M059J (cell line): ENCODE measurements at places on chromosomes 12 and 14.

DNA sequence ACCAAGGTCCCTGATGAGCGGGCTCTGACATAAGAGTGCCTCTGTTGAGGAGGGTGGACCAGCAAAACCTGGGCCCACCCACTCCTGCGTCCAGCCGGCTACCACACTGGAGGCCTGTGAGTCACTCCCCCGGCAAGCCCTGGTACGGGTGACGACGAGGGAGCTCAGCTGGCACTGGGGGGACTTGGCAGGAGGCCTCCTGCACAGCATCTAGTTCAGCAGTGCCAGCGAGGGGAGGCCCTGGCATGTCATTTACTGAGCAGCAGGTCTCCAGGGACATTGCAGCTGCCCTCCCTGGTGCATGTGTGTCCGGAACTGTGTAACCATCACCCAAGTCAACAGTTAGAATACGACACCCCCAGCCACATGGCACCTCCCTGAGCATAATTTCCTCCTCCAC, 24.4 kb downstream of the CD9 start:
- peak; percentile 74 for DNase-seq

GRCh38 chr12:89163918-89164317, 188.4 kb downstream of the DUSP6 start:
- DNase-seq = no peak

DNA sequence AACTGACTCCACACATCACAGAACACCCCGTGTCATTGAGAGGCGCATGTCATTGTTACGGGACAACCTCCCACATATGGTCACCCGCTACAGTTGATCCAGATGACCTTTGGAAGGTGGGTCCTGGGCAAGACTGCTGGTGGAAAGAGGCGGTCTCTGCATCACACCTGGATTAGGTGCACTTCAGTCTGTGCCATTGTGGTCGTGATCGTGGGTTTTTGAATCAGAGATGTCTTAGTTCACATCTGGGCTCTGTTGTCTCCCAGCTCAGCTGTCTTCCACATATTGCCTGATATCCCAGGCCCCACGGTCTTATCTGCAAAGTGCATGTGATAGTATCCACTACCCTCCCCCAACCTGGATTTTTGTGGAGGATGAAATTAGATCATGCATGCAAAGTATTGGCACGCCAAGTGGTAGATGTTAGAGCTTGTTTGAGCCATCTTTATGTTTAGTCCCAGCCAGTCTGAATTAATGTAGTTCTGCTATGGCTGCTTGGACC, 208.7 kb upstream of the FOXN3 start:
- DNase-seq = no peak

DNA sequence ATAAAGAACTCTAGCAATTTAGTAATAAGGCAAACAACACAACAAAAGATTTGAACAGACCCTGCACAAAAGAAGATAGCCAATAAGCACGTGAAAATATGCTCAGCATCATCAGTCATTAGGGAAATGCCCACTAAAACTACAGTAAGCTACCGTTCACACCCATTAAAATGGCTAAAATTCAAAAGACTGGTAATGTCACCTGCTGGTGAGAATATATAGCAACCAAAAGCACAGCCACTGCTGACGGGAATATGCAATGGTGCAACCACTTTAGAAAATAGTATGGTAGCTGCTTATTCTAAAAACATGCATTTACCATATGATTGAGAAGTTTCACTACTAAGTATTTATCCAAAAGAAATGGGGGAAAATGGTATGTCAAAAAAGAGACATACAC, 74.9 kb downstream of the DPF3 start:
- no peak for DNase-seq

- no peak for DNase-seq
These were observed 71.4 kb upstream of the HIF1A start for GRCh38 chr14:61623927-61624326.

DNA sequence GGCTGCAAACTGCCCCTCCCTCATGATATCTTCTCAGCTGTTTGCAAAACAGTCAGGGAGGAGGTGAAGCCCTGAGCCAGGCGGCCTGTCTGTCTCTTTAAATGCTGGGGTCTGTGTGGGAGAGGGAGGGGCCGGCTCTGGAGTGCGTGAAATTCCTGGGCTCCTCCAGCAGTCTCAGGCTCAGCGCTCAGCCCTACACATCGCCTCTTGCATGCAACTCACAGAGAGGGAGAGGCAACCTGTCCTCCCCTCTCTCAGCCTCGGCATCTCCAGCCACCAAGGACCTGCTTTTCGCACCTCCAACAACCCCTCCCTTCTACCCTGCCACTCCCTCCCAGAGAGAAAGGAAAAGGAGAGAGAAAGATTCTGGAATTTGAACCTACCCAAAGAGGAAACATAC, at the start of gene NRXN3:
TSS of gene NRXN3 (plus strand) at position 171 of the 400 bp plus-strand sequence. CDS start 72,721 bp downstream, outside the sequence.
- no peak for DNase-seq

GRCh38 chr12:106174876-106175275, 36.1 kb upstream of the NUAK1 start:
- DNase-seq = no peak

- DNase-seq = no peak
These were observed 45.4 kb downstream of the E2F7 start for GRCh38 chr12:77019920-77020319.

- DNase-seq = no peak
These were observed 1.7 kb downstream of the ATF7 start for GRCh38 chr12:53624458-53624857.

DNA sequence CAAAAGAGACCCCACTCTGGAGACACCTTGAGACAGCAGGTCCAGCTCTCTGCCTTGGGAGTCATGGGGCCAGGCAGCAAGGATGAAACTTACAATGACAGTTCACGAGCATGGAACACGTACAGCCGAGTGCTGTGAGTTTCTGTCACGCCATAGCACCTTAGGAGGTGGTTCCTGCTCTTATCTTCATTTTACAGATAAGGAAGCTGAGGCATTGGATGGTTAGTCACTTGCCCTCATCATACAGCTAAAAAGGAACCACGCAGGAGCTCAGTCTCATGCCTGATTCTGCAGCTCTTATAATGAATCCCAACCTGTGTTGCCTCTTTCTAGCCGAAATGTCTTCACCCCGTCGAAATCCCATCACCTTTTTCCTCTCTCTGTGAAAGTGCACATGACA, 39.9 kb downstream of the C14orf132 start:
- DNase-seq = no peak

DNA sequence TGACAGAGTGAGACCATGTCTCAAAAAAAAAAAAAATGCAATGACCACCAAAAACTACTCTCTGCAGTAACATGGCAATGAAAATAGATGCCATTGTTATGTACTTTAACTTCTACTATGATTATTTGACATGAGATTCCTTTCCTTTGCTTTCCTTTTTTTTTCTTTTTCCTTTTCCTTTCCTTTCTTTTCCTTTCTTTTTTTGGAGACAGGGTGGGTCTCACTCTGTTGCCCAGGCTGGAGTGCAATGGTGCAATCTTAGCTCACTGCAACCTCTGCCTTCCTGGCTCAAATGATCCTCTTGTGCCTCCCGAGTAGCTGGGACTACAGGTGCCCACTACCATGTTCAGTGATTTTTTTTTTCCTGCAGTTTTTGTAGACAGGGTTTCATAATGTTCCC, 24.9 kb upstream of the ETFBKMT start:
- no peak for DNase-seq

DNA sequence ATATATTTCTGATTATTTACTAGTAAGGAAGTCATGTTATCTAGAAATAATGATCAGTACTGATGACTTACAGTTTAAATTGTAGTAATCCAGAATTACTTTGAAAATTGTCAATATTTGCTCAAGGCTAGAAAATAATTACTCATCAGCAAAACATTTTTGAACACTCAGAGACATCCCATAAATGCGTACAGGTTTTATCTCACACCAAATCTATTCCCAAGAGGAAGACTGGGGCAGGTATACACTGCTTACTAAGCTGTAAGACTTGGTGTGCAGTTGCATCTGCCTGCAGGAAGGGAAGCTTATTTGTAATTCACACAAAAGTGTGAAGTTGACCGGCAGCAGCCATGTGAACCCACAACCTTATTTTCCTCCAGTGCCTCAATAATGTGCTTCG, 146.4 kb downstream of the CCER1 start:
- no peak for DNase-seq

DNA sequence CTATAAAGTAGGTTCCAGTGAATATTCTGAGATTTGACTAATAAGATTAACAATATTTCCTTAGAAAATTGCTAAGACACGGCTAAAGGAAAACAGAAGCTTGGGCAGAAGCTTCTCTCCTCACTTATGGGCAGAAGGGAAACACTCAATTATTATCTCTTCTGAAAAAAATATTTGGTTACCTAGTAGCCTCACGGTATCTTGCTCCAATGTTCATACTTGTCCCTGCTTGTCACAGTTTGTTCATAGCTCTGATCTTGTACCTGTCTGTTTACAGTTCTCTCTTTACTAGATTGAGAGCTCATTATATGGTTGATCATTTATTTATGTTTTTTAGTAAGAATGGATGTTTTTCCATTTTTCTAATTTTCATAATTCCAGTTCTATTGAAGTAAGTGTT, 458.0 kb upstream of the ATP2B1 start:
- no peak for DNase-seq

DNA sequence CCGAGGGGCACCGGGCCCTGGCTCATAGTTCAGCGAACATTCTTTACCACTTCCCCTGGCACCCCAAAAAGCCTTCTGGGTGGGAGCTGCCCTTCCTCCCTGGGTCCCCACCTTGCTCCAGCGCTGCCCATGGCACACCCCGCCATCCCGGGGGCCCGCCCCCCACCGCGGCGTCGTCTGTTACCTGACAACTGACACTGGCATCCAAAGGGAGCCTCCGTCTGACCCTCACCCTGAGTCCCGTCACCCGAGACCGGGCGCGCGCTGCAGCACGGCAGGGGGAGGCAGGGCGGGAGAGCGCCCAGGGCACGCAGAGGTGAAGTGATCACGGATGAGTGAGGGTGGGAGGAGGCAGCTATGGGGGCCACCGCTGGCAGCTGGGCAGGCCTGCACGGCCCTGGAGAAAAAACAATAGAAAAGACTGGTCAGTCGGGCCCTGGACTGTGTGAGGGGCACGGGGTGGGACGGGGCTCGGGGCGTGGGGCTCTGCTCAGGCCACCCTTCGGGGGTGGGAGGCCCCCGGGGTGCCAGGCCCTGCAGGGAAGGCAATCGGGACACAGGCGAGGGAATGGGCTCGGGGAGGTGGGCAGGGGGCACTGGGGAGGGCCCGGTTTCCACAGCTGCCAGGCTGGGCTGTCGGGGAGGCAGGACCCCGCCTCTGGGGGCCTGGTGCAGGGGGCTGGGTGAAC, 40.7 kb downstream of the BCL11B start:
- no peak for DNase-seq

- DNase-seq = peak; percentile 25
These were observed 159.4 kb upstream of the TMTC2 start for GRCh38 chr12:82527165-82527780.

DNA sequence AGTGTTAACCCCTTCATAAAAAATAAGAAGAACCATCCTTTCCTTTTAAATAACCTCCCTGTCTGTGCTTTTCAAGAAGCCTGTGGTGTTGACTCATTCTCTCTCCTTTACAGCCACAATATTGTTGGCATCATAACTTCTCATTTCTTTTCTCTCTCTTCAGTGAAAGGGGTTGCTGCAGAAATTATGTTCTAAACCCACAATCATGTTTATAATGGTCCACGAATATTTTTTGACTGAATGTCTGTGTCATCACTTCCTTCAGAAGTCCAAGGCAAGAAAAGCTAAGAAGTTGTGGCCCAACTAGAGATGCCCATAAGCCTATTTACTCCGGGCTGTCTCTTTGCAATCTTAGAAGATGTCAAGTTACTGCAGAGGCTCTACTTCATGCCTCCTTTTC, 488.3 kb downstream of the APAF1 start:
- peak; percentile 3 for DNase-seq

DNA sequence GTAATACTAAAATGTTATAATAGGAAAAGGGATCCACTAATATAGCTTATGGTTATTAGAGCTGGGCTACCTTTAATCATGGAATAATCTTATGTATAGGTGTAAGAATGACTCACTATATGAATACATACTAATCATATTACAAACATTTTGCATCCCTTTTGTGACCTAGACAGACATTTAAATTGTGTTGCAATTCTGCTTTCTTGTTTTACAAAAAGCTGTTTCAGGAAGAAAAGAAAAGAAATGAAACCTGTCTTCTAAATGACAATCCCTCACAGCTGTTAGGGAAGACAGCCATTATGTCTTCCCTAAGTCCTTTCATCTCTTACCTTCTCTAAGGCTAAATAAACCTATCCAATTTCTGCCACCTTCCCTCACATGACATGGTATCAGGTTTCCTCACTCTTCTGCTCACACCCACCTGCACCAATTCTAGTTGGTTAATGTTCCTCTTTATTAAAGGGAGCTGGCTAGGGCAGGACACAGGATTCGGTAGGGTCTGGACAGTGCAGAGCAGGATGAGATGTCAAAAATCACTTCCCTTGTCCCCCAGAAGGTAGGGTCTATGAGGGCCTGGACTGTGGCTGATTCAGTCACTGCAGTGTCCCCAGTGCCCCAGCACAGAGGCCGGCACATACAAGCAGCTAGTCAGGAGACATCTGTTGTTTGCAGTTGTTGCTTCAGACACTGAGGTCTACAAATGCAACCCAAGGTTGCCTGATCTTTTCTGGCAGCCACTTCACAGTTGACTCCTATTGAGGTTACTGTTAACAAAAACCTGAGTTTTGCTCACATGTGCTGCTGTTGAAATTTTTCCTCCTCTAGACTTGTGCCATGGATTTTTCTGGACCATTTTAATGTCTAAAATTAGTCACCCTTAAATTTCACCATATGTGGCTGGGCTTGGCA, 3.7 kb downstream of the DHRS7 start:
- DNase-seq = no peak

GRCh38 chr14:99672506-99673304, 11.4 kb upstream of the CYP46A1 start:
- no peak for DNase-seq

GRCh38 chr12:106171117-106171750, 32.5 kb upstream of the NUAK1 start:
- DNase-seq = no peak

DNA sequence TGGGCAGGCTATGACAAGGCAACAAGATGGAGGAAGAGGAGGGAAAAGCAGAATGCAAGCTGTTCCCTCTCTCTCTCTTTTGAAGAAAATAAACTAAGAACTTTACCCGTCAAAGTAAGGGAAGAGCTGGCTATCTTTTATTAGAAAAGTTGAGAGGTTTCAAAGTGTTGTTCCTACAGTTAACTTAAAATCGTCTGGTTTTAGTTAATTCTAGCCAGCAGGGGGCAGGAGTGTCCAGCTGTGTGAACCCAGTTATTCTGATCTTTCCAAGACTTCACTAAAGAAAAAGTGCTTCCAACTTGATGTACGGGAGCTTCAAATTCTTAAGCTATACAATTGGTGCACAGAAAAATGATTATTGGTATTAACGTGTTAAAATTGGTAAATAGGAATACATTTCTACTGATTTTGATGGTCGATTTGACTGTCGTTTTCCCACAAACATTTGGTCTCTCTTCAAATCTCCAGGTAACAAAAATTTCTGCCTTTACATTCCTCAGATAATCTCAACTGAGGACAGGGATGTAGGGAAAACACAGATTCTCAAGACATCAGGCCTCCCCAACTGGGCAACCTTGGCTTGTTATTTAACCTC, 28.4 kb upstream of the MON2 start:
- peak; percentile 55 for DNase-seq

DNA sequence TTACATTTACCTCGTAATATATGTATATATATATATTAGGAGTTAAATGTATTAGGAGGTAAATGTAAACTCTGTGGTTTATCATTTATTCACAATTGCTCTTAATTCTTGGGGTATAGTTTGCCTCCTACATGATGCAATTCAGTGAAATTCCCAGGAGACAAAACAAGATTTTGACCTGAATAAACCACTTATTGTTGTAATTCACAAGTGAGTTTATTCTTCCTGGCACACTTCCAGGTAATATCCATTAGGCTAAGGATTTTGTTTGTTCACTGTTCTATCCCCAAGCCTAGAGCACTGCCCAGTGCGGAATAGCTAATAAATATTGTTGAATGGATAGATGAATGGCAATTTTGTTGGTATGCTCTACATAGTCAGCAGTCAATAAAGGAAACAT, 3.0 kb downstream of the SMIM10L1 start:
- no peak for DNase-seq
